ENCODE measurements at places on chromosomes 4 and X.

DNA sequence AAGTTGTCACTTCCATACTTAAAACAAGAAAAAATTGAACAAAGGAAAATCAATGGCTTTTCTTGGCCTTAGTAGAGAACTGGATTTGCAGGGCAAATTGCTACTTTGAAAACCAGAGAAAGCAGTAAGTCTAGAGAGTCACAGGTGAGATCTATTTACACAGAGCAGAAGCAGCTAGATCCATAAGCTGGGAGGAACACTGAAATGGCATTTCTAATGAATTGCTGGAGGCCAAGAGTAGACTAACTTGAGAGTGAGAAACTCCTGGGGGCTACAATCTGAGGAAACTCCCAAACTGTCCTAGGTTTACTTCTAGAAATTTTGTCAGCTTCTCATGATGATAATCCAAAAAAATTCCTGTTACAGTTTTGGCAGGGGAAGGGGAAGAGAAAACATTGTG, 133.3 kb downstream of the SPCS3 start:
- no peak for DNase-seq

- no peak for DNase-seq
Measured at GRCh38 chr4:151692821-151693673, 67.8 kb downstream of the GATB start.

DNA sequence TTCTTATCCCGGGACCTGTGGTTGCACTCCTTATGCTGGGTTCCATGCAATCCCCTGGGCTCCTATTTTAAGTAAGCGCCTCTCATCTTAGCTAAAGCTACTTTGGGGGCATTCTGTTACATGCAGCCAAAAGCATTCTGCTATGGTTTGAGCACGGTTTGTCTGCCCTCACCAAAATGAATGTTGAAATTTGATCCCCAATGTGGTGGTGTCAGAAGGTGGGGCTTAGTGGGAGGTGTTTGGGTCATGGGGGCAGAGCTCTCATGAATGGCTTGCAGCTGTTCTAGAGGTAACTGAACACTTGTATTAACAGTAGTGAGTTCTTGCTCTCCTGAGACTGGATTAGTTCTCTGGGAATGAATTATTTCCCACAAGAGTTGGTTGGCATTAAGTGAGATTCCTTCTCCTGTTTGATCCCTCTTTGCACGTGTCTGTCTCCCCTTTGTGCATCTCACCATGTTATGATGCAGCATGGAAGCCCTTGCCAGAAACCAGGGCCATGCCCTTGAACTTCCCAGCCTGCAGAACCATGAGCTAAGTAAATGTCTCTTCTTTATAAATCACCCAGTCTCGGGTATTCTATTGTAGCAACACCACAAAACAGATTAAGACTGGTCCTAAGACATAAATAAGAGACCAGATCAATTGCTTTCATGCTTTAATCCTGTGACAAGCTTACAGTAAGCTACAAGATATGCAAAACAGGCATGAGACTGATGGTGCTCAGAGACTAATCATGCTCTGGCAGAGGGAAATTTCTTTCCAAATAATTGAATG, 141.8 kb downstream of the TSPAN5 start:
- DNase-seq, result no peak

- no peak for DNase-seq
Measured at GRCh38 chrX:117376460-117376859, 740.1 kb downstream of the KLHL13 start.

DNA sequence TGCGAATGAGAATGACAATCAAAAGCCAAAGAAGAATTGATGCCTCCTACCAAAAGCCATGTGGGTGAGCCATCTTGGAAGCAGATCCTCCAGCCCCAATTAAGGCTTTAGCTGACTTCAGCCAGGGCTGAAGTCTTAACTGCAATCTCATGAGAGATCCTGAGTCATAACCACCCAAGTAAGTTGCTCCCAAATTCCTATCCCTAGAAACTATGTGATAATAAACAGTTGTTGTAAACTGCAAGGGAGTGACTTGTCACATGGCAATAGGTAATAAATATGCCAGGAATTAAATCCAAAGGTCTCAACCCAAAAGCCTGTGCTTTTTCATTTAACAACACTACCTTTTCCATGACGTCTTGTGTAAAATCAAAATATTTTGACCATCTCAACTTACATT, 154.2 kb upstream of the TBL1X start:
- no peak for DNase-seq

GRCh38 chr4:3492741-3493719, 29.9 kb downstream of the DOK7 start:
- no peak for DNase-seq

DNA sequence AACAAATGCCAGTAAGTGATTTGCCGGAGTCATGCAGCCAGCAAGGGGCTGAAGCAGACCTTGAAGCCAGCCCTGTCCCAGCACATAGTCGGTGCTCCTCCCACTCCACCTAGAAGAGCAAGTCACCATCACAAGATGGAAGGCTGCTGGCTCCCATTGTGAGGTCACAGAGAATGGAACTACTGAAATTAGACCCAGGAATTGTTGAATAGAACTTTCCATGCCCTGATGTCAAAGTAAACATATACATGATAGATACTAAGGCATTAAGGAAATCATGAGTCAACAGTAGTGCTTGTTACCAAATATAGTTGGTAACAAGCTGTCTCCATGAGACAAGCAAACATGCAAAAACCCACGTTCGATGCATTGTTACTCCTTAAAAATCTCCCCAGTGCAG, 177.1 kb upstream of the MID1 start:
- DNase-seq, result no peak

GRCh38 chr4:6104541-6105130, 86.4 kb upstream of the C4orf50 start:
- DNase-seq, result no peak

GRCh38 chr4:76012388-76012801, 5.1 kb upstream of the CXCL9 start:
- DNase-seq, result no peak

DNA sequence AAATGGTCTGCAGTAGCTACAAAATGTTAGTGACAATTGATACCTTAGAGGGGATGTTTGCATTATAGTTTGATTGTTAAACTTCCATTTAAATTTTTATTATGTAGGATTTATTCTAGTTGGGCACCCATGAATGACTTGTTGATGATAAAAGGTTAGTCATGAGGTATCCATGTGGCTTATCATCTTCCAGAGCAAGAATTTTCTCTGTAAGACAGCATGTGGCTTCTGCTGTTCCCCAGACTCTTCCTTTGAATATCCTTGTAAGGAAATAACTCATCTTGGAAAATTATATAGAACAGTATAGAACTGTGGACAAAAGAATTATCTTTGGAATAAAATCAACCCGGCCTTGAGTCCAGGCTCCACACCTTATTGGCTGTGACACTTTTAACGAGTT, 40.1 kb upstream of the KLHL8 start:
- DNase-seq, result no peak

GRCh38 chr4:176187624-176188023, 7.8 kb downstream of the SPATA4 start:
- DNase-seq, result no peak

GRCh38 chrX:69107747-69108401, 57.4 kb downstream of the PJA1 start:
- no peak for DNase-seq

DNA sequence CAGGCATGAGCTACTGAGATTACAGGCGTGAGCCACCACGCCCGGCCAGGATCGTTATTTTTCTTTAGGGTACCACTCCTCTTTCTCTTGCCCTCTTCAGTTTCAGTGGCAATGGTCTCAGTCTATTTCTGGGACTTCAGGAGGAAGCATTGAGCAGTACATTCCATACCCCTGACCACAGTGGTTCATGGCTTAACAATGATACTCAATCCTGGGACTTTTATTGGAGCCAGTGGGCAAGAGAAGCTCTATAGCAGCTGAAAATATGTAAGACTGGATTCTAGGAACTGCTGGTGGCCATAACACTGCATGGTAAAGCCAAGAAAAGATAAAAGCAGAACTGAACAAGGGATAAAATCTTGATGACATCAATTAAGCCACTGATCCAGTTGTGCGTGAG, 5.8 kb upstream of the CCNA2 start:
- no peak for DNase-seq

DNA sequence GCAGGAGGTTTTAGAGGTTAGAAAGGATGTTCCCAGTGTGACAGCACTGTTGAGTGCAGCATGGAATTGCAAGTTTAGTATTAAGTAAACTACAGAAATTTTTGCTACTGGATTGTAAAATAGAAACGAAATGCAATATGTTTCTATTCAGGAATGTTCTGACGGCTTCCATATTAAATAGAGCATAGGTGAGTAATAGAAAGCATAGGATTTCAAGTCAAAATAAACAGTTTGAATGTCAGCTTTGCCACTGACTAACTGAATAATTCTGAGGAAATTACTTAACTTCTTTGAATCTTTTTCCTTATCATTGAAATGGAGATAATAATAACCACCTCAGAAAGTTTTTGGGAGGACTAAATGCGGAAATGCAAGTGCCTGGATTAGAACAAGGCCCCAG, 331.9 kb upstream of the GK2 start:
- DNase-seq, result no peak

DNA sequence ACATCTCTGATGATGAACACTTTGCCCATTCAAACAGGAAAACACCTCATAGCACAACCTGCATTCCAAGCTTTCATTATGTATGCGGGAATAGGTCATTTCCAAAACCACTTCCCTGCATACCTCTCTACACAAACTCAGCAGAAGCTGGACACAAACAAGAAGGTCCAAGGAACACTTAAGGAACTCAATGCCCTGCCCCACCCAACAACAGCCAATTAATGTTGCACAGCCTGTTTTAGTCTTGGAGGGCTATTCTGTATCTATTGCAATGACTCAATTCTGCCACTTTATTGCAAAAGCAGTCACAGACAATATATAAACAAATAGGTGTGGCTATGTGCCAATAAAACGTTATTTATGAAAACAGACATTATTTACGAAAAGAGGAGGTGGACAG, 16.7 kb downstream of the OPHN1 start:
- no peak for DNase-seq

GRCh38 chrX:11998944-11999343, 139.3 kb upstream of the FRMPD4 start:
- no peak for DNase-seq

GRCh38 chrX:29926056-29926455, 289.3 kb upstream of the MAGEB2 start:
- no peak for DNase-seq

DNA sequence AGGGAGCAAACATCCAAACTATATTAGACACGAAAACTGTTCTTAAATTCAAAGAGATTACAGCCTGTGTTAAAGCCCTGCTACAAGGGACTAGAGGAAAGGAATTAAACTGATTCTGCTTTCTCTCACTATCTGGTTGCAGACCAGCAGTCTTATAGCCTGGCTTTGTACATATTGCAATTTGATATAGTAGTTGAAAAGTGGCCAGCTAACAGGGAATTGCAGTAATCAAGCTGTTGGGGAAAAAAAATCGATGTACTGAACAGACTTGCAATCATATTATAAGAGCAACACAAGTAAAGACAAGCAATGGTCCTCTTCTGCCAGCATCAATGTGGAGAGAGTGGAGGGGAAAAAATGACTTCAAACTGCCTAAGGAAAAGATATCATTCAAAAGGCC, 364.4 kb upstream of the EPHA5 start:
- DNase-seq, result no peak

DNA sequence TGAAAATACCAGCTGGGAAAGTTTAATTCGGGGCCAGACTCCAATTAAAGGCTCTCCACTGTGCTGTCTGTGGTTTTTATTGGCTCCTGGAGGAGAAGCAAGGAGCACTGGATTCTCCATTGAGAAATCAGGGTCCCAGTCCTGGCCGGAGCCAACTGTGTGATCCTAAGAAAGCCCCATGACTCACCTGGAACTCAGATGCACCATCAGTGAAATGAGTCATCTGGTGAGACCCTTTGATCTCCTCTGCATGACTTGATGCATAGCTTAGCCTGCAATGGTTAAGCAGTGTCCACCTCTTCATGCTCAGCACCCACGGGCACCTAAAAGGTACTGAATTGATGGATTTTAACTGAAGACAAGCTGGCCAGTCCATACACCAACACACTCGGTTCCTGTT, 119.2 kb upstream of the VCX3B start:
- DNase-seq, result no peak

DNA sequence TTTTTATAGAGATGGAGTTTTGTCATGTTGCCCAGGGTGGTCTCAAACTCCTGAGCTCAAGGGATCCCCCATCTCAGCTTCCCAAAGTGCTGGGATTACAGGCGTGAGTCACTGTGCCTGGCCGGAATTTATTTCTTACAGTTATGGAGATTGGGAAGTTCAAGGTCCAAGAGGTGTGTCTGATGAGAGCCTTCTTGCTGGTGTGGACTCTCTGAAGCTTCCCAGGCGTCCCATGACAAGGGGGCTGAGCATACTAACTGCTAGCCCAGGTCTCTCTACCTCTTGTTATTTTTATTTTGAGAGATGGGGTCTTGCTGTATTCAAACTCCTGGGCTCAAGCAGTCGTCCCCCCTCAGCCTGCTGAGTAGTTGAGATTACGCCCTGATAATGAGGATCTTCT, 2.9 kb upstream of the NSD2 start:
- DNase-seq, result no peak

- no peak for DNase-seq
Measured at GRCh38 chr4:84971319-84971932, 4.9 kb upstream of the WDFY3 start.

- no peak for DNase-seq
Measured at GRCh38 chrX:2497961-2498780, 2.6 kb downstream of the DHRSX start.

DNA sequence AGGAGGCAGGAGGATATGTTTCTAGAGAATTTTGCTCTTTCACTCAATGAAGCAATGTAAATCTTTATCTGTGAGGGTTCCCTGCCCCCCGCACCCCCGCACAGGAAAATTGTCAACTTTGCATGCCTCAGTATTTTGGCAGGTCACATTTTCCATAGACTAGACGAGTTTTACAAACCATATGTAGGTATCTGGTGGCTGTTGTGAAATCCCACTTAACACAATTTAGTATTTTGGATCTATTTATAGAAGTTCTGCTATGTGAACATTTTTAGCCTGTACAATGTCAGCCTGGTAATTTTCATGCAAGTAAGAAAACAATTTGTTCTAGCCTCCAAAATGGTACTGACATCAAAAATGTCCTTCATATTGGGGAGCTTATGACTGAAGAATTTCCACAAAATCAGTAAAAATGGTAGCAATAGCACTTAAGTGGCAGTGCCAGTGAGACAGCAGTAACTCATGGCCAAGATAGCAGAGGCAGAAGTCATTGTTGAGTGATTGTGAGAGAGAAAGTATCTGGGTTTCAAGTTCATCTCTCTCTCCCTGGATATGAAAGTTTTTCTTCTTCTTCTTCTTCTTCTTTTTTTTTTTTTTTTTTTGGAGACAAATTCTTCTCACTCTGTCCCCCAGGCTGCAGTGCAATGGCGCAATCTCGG, 12.4 kb upstream of the FRYL start:
- DNase-seq, result no peak

Measured in stimulated activated CD8-positive, alpha-beta memory T cell treated with anti-CD3 and anti-CD28 coated beads, Interleukin-4, amount 100 ng/mL, for 1 hour (primary cell).